ENCODE measurements at places on chromosomes 2 and 18.
A peak's percentile ranks its signal among the peaks of the same experiment; 100 is the strongest.

DNA sequence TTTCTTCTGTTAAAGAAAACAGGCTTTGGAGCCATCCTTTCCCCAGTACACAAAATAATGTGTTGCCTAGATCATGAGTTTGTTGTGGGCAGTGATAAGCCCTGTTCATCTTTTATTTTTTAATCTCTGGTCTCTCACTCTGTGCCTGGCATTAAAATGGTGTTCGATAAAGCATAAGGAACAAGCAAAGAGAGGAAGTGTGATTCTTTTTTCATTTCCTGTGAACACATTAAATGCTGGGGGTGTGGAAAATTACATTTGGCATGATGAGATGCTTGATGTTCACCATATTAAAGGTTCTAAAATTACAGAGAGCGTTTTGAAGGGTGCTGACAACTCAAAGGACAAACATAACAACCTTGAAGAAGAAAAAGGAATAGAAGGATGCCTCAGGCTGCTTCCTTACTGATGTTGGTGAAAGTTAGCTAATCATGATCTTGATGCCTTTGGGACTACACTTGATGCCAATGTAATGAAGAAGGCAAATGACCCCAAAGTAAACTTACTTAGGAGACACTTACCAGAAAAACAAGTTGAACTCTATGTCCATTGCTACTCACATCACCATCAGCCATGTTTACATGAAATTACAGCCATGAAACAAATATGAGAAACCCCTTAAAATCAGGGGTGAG lies 33.0 kb downstream of the TMEFF2 start:
- no peak for DNase-seq

DNA sequence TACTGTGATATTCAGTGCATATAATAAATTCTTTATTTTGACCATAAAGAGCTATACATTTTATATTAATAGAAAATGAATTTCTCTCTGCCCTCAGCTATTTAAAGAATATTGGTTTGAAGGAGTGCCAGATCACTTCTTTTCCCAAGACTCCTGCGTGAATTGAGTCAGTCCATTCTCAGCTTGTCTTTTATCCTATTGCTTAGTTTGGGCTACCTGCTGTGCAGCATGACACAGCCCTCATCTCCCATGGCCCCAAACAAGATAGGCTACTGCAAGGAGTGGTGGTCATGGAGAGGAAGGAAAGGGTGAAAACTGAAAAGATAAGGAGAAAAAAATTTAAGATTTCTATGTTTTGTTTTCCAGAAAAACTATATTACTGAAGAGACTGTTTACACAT lies 10.1 kb upstream of the FBXO11 start:
- DNase-seq: no peak

DNA sequence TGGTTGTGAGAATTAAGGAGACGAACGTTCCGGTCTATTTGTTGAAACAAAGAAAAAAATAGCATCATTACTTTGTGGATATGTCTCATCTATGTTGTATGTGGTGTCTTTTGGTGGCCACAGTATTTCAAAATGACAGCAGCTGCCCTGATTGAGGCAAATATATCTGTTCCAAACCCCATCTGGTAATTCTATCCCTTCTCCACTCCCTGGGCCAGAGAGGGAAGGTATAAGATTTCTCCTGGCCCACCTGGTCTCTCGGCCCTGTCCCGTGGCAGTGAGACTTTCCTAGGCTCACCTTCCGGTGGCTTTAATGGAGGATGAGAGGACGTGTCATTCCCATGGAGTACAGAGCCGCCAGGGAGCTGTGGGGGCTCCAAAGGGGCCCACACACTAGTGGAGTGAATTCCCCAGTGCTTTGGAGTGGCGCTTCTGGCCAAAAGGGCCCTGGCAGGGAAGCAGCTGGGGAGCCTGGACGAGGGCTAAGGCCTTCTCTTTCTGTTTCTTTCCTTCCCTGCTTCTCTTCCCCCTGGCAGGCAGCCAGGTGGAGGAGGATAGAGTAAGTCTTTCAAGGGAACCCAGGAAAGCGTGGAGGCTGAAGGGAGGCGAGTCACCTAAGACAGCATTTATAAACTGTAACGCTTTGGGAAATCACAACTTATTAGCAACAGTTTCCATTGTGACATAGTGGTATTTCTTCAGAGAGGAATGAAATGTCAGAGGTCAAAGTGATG lies 5.6 kb downstream of the FOSL2 start:
- DNase-seq: no peak

DNA sequence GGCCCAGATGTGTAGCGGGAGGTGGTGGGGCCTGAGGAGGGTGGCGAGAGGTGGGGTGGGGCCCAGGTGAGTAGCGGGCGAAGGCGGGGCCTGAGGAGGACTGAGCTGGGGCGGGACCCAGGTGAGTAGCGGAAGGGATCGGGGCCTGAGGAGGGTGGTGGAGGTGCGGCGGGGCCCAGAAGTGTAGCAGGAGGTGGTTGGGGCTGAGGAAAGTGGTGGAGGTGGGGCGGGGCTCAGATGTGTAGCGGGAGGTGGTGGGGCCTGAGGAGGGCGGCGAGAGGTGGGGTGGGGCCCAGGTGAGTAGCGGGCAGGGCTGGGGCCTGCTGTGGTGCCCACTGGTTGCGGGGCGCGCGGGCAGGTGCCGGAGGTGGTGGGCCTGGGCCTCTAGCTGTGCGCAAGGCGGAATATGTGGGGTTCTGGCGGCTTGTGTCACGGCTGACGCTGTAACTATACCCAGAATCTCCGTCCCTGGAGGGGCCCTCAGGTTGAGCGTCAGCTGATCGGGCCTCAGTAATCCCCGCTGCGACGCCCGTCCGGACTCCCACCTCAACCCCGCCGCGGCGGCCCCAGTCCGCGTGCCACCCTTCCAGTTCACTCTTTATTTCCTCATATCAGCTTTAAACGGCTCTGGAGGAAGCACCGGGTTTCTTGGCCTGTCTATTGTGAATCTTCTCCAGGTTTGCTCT lies 866 bp upstream of the SF3B6 start:
- no peak for DNase-seq

GRCh38 chr18:32255570-32255969 lies 65.7 kb downstream of the MEP1B start:
- DNase-seq: no peak

DNA sequence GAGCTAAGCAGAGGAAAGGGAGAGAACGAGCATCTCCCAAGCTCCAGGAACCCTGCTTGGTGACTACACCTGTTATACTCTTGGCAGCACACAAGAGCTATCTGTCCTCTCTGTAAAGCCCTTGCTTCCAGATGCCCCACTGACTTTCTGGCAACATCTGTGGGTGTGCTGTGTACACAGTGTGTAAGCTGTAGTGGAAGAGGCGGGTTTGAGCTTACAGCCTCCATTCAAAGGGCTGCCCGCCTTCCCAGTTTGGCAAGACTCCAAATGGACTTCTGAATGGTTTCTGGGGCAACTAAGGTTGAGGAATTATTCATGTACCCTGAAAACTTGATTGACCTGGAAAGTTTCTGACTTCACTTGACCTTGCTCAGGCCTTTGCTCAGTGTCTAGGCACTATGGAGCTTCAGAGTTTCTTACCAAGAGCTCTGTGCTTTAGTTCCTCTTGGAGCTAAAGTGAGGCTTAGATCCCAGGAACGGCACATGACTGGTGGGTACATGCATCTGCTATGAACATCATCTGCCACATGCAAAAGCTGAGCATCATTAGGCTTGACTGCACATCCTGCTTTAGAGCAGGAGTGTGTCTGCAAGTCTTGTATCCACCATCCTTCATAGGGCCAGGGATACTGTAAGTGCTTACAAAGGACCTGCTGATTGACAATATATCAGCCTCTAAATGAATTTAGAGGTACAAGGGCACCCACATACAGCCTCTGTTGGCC lies 290.9 kb upstream of the SIX2 start:
- peak; percentile 29 for DNase-seq

DNA sequence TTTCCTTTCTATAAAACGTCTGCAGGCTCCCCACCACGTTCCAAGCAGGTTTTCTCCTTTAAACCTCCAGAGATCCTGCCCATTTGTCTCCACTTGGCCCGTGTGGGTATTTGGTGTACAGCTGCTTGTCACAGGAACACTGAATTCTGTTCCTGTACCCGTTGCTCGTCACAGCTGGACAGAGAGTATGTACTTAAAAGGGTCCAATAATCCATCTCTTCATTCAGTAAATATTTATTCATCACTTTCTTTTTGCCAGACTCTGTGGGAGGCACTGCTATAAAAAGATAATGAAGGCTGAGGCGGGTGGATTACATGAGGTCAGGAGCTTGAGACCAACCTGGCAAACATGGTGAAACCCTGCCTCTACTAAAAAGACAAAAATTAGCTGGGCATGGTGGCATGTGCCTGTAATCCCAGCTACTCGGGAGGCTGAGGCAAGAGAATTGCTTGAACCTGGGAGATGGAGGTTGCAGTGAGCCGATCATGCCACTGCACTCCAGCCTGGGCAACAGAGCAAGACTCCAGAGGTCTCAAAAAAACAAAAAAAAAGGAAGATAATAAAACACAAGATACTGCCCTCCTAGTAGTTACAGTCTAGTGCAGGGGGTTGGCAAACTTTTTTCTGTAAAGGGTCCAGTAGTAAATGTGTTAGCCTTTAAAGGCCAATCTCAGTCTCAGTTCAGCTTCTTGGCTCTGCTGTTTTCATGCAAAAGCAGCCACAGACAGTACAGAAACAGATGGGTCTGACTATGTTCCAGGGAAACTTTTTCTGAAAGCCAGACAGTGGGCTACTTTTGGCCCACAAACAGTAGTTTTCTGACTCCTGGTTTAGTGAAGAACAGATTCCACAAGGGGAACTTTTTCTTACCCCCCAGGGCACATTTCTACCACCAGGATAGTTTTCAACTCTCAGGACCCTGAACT lies 309.9 kb upstream of the RAB12 start:
- DNase-seq: no peak

DNA sequence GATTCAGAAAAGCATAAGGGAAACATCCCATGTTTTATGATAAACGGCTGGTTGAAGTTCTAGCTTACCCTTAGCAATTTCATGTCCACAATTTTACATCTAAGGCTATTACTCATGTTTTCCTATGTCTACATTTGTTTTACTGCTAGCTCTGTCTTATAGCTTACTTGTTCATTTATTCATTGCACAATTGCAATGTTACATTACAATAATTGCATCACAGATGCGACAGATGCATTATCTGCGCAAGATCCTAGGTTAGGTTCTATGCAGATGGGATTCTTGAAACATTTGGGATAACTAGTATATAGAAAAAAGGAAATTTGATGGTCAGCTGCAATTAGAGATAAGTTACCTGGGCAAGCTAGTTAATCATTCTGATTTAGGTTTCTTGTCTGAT lies 108.4 kb downstream of the ARHGAP28 start:
- no peak for DNase-seq

DNA sequence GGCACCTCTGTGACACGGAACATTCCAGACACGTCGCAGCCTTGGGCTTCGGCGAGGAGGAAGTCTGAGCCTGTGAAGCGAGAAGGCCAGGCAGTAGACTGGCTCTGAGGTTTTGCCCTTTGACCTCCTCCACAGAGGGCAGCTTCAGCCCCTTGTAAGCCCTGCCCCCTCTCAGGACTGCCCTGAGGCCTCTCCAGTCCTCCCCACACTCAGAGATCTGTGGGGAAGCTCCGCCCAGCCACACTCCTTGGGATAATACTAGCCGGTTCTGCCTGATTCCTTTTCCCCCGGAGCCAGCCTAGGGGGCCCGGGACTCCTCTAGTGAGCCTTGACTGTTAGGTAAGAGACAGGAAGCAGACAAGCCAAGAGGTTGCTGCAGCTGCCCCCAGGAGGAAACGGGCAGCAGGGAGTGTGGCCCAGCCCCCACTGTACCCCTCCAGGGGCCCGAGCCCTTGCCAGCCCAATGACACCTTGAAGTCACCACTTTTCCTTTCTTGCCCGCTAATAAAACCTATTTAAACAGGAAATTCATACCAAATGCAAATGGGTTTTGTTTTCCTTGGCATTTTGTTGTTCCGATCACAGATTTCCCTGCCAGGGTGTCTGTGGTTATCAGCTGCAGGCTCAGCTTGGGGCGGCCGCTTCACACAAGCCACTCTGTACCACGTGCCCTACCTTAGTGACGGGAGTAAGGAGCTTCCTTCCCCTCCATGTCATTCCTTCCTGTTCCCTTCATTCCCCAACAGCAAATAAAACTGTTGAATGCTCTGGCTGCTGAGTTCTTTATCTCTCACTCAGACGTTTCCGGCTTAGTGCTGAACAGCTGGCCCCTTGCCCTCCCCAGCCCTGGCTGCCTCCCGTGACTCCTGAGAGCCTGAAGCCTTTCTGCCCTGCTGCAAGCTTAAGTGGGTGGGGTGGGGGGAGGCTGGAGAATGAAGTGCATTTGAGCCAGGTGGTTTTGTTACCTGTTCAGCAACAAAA lies 124.7 kb downstream of the CABLES1 start:
- DNase-seq: peak; percentile 81

- DNase-seq: no peak
Observed at GRCh38 chr2:160473468-160474318, 19.9 kb downstream of the RBMS1 start.

GRCh38 chr18:12361770-12362378 lies 15.2 kb downstream of the AFG3L2 start:
- DNase-seq: no peak

GRCh38 chr2:37276291-37276690 lies 44.8 kb downstream of the NDUFAF7 start:
- no peak for DNase-seq

DNA sequence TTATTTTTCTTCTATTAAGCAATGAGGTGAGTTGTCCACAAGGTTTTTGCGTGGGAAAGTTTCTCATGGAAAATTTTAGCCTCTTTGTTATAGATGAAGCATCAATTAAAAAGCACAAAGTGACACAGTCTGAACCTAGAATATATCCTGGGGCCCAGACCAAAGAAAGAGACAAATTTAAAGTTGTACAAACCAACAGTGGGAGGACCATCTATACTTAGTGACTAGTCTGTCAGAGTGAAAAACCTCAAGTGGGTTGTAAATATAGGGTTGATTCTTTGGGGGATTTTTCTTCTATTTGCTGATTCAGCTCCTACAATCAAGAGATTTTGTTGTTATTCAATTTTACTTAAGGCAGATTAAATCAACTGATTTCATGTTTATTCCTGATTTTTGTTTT lies 256.2 kb downstream of the SATB2 start:
- no peak for DNase-seq

DNA sequence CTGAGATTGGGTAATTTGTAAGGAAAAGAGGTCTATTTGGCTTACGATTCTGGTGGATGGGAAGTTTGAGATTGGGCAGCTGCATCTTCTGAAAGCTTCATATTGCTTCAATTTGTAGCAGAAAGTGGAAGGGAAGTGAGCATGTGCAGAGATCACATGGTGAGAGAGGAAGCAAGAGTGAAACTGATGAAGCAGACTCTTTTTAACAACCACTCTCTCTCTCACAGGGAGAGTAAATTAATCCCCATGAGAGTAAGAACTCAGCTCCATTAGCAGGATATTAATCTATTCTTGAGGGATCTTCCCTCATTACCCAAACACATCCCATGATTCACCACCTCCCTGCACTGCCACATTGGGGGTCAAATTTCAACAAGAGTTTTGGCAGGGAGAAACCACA lies 298.5 kb upstream of the CELF4 start:
- no peak for DNase-seq

GRCh38 chr18:5091741-5092140 lies 105.3 kb downstream of the AKAIN1 start:
- no peak for DNase-seq
